Left cardiac atrium (tissue), 4 donors: ENCODE measurements at places on chromosomes 13 and 19. TPM values are rescaled to one million over a fixed set of nuclear protein-coding genes. Genes with fewer than 3 reads are reported as not detected.

The OSCAR gene
- total RNA-seq: 1.4 TPM

The ZNF28 gene
- 9.0 TPM for total RNA-seq

The TMEM143 gene
- total RNA-seq: 43.0 TPM

The PGLYRP1 gene
- total RNA-seq: 0.32 TPM

The ZNF490 gene
- total RNA-seq: 4.1 TPM

The C13orf42 gene
- total RNA-seq: not detected

The CYP2F1 gene
- not detected for total RNA-seq

The ZNF850 gene
- 4.2 TPM for total RNA-seq

The CCDC8 gene
- total RNA-seq: 38.4 TPM

The CELF5 gene
- total RNA-seq: 0.16 TPM

The ZNF575 gene
- 1.1 TPM for total RNA-seq

The ZNF709 gene
- 1.3 TPM for total RNA-seq

The TMTC4 gene
- total RNA-seq: 9.7 TPM

The GPR4 gene
- 5.2 TPM for total RNA-seq

The EDDM13 gene
- not detected for total RNA-seq

The ONECUT3 gene
- total RNA-seq: not detected

The CACNG8 gene
- total RNA-seq: 0.06 TPM

The ADPRHL1 gene
- 245 TPM for total RNA-seq

The SYCN gene
- total RNA-seq: not detected

The EID2B gene
- total RNA-seq: 2.3 TPM
